Urothelium cell line (cell line): ENCODE measurements at places on chromosomes 7 and 10.

GRCh38 chr7:4256286-4256685 is 425.8 kb upstream of the FOXK1 start:
- no peak for DNase-seq

- no peak for DNase-seq
Measured at GRCh38 chr10:90988802-90989201, 67.9 kb upstream of the ANKRD1 start.

DNA sequence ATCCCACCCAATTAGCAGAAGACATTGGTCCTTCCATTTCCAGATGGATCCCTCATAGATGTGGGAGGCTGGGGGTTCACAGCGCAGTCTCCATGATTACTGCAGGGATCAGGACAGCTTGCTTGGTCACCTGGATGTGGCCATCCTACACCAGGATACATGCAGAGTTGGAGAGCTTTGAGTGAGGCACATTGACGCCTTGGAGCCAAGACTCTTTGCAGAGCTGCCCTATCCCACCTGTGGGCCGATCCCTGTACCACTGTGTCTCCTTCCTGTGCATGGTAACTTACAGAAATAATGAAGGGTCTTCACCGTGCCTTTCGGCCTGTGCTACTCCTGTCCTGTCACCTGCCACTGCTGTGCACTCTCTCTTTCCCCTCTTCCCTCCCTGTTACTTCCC is 444.8 kb downstream of the GLRX3 start:
- no peak for DNase-seq

- no peak for DNase-seq
Measured at GRCh38 chr10:132876131-132876860, 66.1 kb downstream of the CFAP46 start.

DNA sequence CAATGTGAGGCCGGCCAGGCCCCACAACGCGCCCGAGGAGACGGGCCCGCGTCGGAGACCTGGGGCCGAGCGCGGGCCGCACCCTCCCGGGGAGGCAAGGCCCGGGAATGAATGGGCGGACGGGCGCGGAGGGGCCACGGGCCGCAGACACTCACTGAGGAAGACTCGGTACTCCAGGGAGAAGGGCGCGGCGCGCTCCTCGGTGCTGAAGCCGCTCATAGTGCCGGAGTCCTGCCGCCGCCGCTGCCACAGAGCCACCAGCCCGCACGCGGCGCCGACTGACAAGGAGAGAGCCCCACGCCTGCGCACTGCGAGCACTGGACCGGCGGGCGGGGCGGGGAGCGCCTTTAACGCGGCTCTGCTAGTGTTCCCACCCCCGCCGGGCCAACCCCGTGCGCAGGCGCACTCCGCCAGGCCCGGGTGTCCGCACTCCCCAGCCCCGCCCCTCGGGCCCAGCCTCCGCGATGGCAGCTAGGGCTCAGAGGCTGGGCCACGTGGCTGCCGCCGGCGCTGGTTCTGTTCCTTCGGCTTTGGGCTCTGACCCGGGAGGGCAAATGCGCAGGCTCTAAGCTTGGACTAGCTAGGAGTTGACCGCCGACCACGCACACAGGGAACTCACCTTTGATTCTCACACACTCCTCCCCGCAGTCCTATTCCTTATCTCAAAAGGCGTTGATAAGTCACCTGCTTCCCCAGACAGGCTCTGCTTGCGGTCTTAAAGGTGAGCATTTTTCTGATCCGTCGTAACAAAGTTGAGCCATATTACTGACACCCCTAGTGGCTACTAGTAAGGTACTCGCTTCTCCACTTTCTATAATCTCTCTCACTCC is at the start of gene PPA1:
Gene PPA1 (minus strand): TSS at position 321 of the 830 bp plus-strand sequence. CDS start 102 bp downstream, at position 219.
- peak; percentile 100 for DNase-seq

- no peak for DNase-seq
Measured at GRCh38 chr7:42924223-42924838, 7.6 kb downstream of the PSMA2 start.

DNA sequence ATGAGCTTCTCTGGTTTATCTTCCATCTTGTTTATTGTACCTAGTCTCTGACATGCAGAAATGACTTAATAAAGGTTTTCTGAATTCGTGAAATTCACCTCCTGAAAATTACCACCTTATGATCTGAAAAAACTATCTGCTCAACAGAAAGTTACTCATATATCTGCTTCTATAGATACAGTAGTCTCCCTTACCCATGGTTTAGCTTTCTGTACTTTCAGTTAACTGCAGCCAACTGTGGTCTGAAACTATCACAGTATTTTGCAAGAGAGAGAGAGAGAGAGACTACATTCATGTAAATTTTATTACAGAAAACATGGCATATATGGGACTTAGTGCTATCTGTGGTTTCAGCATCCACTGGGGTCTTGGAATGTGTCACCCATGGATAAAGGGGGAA is 909.0 kb upstream of the C7orf33 start:
- DNase-seq: no peak

GRCh38 chr10:70691611-70692010 is 19.3 kb downstream of the ADAMTS14 start:
- no peak for DNase-seq

DNA sequence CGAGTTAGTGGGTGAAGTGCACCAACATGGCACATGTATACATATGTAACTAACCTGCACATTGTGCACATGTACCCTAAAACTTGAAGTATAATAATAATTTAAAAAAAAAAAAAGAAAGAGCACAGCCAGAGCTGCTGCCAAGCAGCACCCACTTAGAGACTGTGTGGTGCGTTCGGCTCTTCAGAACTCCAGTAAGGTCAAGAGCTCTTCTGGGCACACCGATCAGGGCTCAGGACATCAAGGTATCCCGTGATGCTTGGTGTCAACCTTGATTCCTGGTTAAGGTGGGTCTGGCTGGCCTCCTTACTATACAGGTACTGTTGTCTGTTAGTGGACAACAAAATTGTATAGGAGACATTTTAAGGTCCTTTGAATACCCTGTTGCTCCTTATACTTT is 385.7 kb upstream of the AKR1E2 start:
- no peak for DNase-seq

DNA sequence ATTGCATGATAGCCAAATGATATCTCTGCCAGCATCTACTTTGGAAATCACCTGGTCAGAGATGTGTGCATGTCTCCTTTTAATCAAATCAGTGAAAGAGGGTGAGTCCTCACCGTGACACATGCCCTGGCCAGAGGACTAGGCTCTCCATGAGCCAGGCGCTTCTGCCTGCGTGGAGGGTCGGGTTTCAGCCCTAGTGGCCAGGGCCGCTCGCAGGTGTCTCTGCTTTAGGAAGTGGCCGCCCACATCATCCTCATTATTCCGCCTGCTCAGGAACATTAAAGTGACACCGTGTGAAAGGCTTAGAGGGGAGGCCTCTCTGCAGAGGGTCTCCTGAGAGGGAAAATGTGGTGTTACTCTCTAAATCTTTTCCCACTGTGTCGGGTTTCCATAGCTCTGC is 173.6 kb upstream of the PRKCQ start:
- no peak for DNase-seq

- no peak for DNase-seq
Measured at GRCh38 chr10:120634659-120635058, 177.6 kb downstream of the PLPP4 start.

DNA sequence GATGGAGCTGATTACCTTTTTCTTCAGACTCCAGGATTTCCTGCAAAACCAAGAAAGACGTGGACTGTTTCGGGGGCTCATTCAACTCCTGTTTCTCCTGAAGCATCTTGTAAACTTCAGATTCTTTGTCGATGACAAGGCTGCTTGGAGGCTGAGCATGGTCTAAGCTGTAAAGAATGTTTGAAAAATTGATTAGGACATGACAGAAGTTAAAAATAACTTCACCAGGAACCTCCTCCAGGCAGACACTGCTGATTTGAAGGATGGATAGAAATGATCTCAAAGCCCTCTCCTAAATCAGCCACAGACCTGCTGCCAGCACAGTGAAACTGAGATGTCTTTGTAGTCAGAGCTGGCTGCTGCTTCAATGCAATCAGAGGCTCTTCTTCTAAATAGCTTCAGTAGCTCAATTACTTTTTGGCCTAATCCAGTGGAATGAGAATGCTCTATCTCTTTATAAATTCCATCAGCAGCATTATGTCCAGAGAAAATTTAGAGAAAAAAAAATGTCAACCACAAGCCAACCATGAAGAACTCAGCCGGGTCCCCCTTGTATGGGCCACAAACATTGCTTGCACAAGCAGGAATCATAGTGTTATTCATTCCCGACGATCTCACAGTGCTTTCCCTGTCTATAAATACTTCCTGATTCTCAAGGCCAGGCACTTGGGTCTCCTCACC is 43.5 kb downstream of the PDLIM1 start:
- DNase-seq: peak; percentile 56

- peak; percentile 67 for DNase-seq
Measured at GRCh38 chr7:3897430-3898372, 596.6 kb downstream of the SDK1 start.

DNA sequence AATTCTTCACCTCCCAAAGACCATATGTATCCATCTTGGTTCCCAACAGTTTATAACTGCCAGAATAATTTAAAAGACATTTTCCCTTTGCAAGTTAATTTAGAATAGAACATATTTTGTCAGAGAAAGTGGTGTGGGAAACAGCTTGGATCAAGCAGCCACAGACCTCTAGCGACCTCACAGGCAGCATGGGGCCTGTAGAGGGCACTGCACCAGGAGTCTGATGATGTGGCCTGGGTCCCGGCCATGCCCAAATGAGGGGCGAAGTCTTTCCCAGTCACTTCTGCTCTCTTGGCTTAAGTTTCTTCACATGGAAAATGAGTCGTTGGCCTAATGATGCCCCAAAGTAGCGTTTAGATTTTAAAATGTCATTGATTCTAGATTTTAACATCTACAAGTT is 243.2 kb downstream of the SDK1 start:
- no peak for DNase-seq
